ENCODE measurements at places on chromosomes 16 and 17. TPM values are rescaled to one million over a fixed set of nuclear protein-coding genes. Genes with fewer than 3 reads are reported as not detected.

OR1F1 gene
- not detected for total RNA-seq

NKD1 gene
- total RNA-seq, result 0.02 TPM

CCL16 gene
- not detected for total RNA-seq

DNA sequence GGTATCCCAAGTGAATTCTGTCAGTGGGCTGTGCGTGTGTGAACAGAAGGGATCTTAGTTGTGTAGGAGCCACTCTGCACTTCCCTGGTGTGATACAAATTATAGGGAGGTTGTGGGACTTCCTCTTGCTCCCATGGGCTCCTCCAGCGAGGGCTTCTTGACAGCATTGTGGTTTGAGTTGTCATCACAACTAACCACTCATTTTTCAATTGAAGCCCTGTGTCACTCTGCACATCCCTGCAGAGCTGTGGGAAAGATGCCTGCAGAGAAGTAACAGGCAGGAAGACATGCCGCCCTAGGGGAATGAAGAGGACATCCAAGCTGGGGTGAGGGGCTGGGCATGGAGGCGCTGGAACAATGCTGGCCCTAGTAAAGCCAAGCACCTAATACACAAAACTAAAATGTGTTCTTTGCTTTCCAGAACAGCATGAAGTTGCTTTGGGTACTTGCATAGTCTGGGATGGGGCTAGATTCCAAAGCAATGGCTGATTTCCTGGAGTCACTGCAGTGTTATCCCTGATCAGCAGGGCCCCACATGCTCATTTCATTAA, 692.5 kb downstream of the TOX3 start:
- no peaks in the 10 kb centered on the region for H3K27me3 ChIP-seq
- no peak for DNase-seq
- no peak overlapping the region for H3K4me3 ChIP-seq
- H3K27ac ChIP-seq, result no peak overlapping the region

GRCh38 chr17:69325518-69326376, 1.2 kb downstream of the ABCA5 start:
- H3K4me3 ChIP-seq, result no peak overlapping the region
- H3K27me3 ChIP-seq, result peaks cover 8% of the 10 kb centered on the region
- no peaks in the 10 kb centered on the region for H3K36me3 ChIP-seq
- no peak for DNase-seq
- no peaks in the 10 kb centered on the region for H3K4me1 ChIP-seq

DNA sequence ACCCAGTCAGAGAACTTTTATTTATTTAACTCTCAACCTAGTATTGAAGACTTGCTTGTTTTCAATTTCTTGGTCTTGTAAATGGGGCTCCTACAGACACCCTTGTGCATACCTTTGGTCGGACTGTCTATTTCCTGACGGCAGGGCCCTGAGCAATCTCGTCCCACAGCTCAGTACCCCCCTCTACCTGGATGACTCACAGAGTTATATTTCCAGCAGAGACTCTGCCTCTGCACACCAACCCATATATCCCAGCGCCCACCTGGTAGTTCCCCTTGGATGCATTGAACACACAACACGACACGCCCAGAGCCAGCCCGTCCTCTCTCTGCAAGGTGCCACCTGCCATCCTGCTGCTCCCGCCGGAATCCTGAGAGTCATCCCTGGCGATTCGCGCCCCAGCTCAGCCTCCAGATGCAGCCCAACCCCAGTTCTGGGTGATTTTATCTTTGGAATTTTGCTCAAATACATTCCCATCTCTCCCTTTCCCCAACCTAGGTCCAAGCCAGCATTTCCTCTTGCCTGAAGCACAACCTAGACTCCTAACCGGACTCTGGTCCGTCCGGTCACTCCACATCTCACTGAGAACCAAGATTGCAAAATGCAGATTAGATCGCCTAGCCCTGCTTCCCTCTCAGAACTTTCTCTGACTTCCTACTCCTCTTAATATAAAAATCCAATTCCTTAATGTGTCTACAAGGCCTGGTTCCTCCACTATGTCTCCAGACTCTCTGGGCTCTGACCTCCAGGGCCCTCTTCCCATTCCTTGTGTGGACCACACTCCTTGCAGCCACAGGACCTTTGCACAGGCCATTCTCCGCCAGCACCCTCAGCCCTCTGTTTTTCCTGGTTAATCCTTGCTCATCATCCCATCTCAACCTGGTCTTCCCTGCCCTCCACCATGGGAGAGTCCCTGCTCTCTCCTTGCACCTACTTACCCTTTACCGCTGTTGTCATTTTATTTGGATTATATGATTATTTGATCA, 129.2 kb downstream of the SEC14L1 start:
- DNase-seq, result no peak
- peaks cover 3% of the 10 kb centered on the region for H3K4me1 ChIP-seq
- no peaks in the 10 kb centered on the region for H3K36me3 ChIP-seq
- no peak overlapping the region for H3K27ac ChIP-seq
- no peaks in the 10 kb centered on the region for H3K27me3 ChIP-seq

GRCh38 chr17:45149669-45150664, 1.7 kb downstream of the HEXIM1 start:
- no peaks in the 10 kb centered on the region for H3K36me3 ChIP-seq
- H3K27ac ChIP-seq, result peak overlapping the region; percentile 32
- peak overlapping the region; percentile 80 for H3K4me3 ChIP-seq
- H3K4me1 ChIP-seq, result peaks cover 16% of the 10 kb centered on the region

DNA sequence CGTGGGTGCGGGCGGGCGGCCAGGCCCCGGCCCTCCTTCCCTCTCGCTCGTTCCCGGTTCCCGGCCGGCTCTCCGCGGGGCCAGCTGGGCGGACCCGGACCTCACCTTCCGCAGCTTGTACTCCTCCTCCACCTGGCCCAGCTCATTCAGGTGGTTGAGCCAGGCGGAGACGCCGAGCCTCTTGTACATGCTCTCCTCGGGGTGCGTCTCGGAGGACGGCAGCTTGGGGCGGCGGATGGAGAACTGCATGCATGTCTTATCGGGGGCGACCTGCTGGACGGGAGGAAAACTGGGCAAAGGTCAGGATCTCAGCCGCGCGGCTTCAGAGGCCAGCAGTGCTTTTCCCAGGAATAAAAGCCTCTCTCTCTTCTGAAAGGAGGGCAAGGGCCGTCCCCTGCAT, 85.4 kb downstream of the TBC1D16 start:
- 0 out of 2 replicates have a peak, but pooled peaks cover 5% of the 10 kb centered on the region for H3K36me3 ChIP-seq
- H3K27ac ChIP-seq, result no peak overlapping the region
